ENCODE measurements at places on chromosomes 2 and 18.

DNA sequence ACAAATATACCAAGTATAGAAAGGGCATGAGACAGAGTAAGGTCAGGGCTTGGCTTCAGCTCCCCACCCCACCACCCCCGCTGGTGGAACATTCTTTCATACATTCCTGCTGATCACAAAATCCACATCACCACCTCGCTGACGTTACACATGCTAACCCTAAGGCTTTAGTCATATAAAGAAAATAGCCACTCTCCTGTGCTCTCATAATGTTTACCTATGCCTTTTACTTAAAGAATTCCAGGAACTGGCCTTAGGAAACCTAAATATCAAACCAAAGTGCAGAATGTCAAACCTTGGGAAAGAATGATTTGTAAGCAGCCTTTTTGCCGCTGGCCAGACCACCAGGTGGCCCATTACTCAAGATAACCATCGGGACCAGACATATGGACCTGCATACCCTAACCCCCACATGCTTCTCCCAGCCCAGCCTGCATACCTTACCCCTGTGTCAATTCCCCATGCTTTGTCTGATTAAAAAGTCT, 136.3 kb upstream of the SLC39A10 start:
- no peak for DNase-seq

DNA sequence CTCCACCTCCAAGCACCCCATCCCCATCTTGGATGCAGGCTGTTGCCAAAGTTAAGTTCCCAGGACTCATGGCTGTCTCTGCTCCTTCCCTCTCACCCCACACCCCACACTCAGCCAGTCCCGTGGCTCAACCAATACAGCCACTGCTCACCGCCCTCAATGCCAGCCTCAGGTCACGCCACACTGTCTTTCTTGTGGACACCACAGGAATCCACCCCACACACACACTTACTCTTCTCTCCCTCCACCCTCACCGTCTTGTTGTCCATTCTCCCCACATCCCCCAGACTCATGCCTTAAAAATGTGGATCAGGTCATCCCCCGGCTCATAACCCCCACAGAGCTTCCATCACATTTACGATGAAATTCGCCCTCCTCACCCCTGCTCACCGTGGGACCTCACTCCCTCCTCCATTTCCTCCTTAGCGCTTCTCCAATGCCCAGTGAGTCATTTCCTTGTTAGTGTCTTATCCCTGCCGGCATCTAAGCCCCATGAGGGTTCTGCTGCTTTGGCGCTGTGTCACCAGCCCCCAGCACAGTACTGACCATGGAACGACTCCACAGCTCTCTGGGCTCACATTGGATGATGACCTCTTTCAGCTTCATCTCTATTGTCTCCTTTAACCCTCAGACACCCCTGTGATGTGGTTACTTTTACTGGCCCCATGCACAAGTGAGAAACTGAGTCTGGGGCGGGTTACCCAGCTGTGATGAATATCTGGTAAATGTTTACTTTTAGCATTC, 13.8 kb downstream of the MLPH start:
- no peak for DNase-seq

DNA sequence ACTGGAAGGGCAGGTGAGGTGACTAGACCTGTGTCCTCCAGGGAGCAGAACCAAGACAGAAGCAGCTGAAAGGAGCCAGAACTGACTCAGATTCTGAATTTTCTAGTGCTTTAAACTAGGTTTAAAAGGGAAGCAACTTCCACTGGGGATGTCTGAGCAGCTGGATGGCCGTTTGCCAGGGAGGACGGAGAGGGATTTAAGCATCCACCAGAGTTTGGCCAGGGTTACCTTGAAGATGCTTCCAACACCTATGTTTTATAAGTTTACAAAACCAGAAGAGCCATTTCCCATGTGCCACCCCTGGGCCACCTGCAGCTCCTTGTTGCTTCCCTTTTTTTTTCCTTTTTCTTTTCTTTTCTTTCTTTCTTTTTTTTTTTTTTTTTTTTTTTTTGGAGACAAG, 48.6 kb upstream of the RBM44 start:
- DNase-seq, result no peak

DNA sequence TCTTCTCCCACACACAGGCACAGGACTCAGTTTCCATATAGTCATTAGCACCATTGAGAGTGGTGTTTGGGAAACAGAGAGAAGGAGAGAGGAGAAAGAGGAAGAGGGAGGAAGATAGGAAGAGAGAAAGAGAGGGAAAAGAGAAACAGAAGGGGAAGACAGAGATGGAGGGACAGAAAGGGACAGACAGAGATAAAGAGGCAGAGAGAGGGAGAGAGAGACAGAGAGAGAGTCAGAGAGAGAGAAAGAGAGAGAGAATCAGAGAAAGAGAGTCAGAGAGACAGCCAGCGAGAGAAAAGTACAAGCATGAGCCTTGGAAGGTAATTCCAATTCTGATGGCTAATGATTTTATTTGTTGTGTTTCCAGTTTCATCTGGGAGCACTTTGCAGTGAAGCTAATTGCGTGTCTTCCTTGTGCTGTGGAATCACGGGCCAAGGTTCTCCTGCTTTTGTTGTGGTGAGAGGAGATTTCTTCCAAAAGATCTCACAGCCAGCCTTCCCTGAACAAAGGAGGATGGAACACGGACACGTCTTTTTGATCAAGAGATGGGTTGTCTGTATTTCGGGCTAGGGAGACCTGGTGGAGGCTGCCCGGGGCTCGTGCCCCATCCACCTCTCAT, 153.6 kb upstream of the TWIST2 start:
- DNase-seq, result no peak

GRCh38 chr2:119293254-119293653, 69.6 kb downstream of the STEAP3 start:
- DNase-seq, result no peak

DNA sequence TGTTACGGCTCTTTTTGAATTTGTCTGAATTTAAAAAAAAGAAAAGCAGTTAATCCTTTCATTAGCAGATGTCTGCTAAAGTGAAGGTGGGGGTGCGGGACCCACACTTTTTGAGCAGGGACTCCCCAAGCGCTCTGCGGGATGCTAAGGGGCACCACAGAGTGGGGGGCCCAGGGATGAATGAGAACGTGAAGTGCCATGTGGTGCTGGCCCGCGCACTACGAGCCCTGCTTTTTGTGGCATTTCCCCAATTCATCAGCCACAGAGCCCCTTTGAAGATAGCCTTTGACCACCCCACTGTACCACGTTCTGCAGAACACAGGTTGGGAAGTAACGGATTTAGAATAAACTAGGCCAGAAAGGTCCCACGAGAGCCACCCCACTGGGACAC, 28.6 kb downstream of the HS1BP3 start:
- no peak for DNase-seq

DNA sequence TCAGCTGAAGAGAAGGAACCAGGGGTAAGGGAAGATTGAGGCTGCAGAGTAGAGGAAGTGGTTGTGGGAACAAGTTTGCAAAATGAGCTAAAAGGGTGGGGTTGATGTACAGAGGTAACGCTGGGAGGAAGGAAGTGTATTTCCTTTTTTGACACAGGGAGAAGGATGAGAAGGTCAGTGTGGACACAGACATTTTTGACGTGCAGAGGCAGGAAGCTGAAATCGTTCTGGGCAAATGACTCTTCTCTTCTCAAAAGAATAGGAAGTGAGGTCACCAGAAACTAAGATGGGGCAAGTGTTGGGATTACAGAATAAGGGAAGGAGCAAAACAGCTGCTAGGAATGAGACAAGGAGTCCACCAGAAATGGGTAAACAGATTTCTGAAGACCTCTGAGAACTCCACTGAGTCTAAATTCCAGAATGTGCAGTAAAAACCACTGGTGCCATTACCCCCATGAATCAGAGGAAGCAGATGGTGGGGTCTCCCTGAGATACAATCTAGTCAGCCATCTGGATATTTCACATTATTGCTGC, 20.0 kb upstream of the RNF149 start:
- no peak for DNase-seq

DNA sequence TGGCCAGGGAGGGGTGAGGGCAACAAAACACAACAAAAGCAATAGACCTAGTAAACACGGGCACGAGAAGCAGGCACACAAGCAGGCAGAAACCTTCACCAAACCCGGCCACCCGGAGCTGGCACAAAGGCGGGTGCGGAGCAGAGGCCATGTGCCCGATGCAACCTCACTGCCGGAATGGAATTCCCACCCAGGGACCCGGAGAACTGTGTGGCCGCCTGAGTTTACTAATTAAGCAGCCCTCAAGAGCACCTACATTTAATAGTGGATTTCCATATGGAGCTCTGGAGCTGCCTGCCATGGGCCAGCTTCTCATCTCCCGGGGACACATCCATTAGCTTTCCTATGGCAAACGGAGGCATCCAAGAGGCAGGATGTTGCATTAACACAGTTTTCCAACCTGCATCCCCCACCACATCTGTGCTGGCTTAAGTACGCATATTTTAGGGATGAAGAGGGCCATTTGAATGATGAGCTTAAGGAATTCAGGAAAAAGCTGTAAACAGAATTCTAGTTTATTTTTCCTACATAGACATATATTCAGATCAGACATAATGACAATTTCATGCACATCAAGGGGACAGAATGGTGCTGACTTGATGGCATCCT, 104.5 kb upstream of the SMIM21 start:
- DNase-seq, result no peak

- no peak for DNase-seq
Observed at GRCh38 chr2:16034151-16034974, 94.0 kb downstream of the MYCN start.

- DNase-seq, result no peak
Observed at GRCh38 chr2:8448824-8449556, 232.9 kb upstream of the ID2 start.

GRCh38 chr2:98180456-98180855, 93.5 kb downstream of the VWA3B start:
- DNase-seq, result no peak

- DNase-seq, result no peak
Observed at GRCh38 chr2:120502357-120502756, 156.4 kb downstream of the INHBB start.

- no peak for DNase-seq
Observed at GRCh38 chr18:48838166-48838775, 112.5 kb downstream of the SMAD7 start.

- DNase-seq, result no peak
Observed at GRCh38 chr2:61862085-61862484, 8.2 kb upstream of the FAM161A start.

DNA sequence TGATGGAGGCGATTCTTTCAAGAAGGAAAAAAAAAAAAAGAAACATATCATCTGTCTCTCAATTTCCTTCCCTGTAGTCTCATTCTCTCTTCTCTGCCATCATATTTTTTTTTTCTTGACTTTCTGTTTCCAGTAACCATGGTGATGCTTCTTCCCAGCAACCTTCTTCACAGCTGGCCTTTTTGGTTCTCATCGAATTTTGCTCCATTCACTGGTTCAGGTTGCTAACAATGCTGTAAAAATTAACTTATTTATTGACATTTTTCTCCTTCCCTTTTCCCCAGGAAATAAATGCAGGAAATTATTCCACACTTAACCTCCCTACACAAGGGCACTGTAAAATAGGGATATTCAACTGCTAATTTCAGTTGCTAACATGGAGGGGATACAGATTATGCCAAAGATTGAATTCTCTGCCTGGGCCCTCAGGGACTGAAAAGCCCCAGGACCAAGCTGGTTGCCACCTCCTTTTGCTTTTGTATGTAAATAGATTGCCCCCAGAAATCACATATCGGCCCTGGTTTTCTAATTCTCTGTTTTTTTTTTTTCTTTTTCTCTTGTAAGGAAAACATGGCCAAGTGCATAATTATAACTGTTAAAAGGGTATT, 154.7 kb downstream of the MAP2 start:
- no peak for DNase-seq

- no peak for DNase-seq
Observed at GRCh38 chr18:48904091-48904490, 46.7 kb downstream of the SMAD7 start.

GRCh38 chr2:227871375-227871791, at the start of gene DAW1:
Gene DAW1 (plus strand): TSS chr2:227871631. CDS start chr2:227871690, 59 bp downstream.
- DNase-seq, result no peak

DNA sequence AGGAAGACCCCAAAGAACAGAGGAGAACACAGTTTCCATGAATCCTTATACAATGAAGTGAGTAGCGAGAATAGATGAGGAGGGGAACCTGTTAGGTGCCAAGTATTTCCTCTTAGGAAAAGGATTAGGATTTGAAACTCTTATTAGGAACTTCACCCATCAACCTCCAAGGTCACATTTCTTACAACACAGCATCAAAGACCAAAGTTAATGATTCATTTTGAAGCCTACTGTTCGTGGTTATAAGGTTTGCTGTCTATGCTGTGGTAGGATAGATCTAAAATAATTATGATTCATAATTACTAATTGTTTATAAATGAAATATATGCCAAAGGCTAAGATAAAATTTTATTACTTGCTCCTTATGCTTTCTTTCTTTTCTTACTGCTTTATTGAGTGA, 6.1 kb downstream of the CFAP221 start:
- DNase-seq, result no peak

DNA sequence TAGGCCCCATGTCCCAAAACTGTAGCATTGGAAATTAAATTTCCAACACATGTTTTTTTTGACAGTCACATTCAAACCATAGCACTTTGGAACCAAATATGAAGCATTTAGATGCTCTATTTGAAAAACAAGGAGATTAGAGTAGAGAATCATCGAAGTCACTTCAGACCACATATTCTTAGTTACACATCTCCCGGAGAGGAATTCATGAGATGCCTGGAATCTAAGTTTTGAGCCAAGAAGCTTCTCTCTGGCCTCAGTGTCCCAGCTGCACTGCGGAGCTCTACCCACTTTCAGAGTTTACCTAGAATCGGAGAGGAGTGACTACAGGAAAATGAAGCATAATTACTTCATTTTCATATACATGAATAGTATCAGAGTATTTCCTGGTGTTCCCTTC, 385.9 kb downstream of the TNS1 start:
- DNase-seq, result no peak

DNA sequence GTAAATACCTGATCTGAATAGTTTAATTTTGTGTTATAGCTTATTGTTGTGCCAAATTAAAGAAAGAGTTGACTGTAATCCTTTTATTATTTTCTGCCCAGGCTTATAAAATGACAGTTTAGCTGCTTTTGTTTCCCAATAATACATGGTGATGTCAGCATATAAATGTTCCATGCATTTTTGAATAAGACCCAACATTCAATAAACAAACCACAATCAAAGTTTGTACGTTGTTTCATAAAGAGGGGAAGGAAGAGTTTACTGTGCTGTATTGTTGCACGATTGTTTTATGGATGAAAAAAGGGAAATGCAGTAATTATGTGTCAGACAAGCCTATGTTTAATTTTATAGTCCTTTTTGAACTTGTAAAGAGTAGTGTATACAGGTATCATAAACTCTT, 177.2 kb upstream of the SCN7A start:
- no peak for DNase-seq

GRCh38 chr2:73243884-73244570, 9.9 kb downstream of the CCT7 start:
- DNase-seq, result no peak

Measured in CD4-positive, alpha-beta T cell (primary cell).